ENCODE measurements at places on chromosomes 7 and 10. TPM values are rescaled to one million over a fixed set of nuclear protein-coding genes. Genes with fewer than 3 reads are reported as not detected.
A peak's percentile ranks its signal among the peaks of the same experiment; 100 is the strongest.

- no peak for DNase-seq
Observed at GRCh38 chr7:12957487-12957886, 270.1 kb downstream of the ARL4A start.

DNA sequence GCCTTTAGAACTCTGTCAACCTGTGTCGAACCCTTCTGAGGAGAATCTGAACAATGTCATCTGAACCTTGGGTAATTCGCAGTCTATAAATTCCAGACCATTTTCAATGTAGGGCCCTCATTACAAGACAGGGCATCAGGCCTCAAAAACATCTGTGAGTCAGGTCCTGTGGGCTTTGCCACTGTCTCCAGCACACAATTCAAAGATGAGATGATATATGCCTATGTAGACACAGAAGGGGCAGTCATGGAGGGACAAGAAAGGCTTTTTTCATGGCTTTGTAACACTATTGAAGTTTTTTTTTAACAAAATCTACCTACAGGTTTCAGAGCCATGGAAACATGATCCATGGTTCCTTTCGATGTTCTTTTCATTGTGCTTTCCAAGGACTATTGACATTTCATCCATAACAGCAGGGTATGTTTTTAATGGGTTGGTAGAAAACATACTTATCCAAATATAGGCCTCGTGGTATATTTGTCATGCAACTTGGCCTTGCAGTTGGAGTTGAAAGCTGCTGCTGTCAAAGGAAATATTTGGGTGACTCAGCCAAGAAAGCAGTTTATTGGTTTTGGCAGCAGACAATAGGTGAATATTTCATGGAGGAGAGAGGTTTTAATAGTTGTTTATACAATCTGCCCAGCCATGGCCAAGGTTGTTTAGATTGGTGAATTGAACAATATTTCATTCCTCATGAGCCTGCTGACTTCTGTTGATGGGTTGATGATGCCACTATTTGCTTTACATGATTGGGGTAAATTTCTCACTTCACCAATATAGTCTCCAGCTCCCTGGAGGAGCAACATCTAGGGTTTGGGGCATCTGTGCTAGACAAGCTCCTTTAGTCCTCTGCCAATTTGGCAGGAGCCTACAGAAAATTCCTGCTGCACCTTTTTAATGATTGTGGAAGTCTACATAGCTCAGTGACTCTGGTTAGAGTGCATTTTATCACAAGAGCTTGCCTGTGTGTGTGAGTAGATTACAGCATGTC, 158.4 kb upstream of the TMEM72 start:
- peak; percentile 20 for DNase-seq

DNA sequence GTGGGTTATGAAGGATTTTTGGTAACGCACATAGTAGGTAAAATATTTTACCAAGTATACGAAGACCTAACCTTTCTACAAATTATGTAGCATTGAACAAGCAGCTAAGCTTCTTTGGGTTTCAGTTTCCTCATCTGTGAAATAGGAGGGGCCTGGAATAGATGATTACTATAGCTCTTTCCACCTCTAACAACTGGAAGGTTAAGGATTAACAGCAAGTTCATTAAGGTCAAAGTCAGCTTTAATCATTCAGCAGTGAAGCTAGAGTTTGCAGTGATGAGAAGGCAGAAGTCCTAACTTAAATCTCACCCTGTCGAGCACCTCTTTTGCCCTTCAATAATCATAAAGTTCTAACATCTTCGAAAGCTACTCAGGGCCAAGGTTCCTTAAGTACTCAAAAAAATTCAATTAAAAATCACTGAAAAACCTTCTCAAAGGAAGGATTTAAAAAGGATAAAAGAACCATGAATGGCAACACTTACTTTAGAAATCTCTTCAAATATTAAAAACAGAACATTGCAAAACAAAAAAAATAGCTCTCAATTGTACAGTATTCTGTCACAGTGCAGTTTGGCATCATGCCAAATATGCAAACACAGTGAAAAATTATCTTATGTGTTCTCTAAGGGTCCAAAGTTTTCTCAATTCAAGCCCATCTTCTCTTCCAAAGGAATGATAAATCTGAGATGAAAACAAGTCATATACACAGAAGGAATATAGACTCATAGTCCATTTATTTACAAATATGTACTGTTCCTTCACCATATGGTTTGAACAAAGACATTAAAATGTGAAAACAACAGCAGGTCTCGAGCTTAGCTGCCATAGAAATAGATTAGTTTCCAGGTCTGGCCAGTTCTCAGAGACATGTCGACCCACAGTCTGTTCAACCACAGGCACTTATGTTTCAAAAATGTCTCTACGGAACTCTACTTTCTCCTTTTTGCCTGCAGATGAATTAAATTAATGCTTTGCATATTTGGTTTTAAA, 152.0 kb upstream of the SLC13A1 start:
- peak; percentile 7 for DNase-seq

DNA sequence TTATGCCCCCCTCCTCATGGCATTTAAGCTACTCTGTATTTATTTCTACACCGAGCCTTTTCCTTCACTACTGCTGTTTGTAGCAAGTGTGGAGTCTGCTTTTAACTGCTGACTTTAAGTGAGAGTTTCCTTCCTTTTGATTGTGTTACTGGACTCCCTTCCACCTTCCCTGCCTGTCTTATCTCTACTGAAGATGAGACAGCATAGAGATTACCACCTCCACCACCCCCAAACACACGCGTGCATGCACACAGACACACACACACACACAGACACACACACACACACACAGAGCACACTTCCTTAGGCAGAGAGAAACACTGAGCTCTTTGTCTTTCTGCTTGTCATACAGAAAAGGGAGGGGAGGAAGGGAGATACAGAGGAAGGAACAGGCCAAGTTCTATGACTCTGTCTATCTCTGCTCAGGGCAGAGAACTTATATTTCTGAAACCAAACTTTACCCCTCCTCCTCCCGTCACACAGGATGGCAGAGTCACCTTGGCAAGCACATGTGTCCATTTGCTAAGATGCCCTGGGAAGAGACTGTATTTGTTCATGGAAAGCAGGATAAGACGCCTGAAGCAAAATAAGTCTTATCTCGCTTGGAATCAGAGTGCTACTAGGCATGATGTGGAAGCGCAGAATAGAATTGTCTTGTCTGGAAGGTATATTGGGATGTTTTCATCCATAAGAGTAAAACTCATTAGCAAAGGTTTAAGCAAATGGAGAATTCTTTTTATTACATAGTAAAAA, 81.8 kb upstream of the CAV2 start:
- DNase-seq = peak; percentile 65

ASIC3 gene
- 2.2 TPM for total RNA-seq
